ENCODE measurements at places on chromosomes 6 and 20. TPM values are rescaled to one million over a fixed set of nuclear protein-coding genes. Genes with fewer than 3 reads are reported as not detected.
A peak's percentile ranks its signal among the peaks of the same experiment; 100 is the strongest.

The BANF2 gene
- not detected for total RNA-seq

The BHLHE23 gene
- not detected for total RNA-seq

The TRIM15 gene
- not detected for total RNA-seq

GRCh38 chr6:79038061-79038460, 40.0 kb downstream of the PHIP start:
- DNase-seq: peak; percentile 18

DNA sequence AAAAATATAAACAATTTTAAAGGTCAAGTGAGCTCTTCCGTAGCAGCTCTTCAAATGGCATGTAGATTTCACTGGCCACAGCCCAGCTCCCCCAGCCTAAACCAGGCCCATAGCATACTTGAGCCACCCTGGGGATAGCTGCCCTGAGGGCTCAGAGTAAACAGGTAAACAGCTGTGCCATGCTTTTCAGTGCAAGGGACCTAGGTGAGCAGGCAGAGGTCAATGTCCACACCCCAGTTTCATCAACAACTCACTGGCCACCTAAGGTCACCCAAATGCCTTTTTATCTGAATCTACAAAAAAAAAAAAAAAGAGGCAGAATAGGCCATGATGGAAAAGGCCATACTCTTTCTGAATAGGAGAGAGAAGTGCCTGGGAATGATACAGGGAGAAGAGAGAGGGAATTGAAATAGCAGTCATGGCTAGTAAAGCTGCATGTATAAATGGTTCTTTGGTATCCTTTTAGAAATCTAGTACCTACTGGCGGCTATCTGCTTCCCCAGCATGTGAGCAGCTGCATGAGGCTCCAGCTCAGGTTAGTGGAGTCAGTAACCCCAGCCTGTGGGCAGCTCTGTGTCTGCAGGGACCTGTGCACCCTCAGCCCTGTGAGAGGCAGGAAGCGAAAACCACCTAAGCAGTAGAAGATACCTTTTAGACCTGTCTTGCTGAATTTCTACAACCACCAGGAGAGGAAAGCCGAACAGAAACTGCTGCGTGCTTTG, 77.0 kb downstream of the FOXA2 start:
- no peak for DNase-seq

GRCh38 chr6:37257320-37257633, 295 bp upstream of the TBC1D22B start:
- no peak for DNase-seq

GRCh38 chr6:7230327-7230691, 82.7 kb downstream of the SSR1 start:
- DNase-seq: no peak

DNA sequence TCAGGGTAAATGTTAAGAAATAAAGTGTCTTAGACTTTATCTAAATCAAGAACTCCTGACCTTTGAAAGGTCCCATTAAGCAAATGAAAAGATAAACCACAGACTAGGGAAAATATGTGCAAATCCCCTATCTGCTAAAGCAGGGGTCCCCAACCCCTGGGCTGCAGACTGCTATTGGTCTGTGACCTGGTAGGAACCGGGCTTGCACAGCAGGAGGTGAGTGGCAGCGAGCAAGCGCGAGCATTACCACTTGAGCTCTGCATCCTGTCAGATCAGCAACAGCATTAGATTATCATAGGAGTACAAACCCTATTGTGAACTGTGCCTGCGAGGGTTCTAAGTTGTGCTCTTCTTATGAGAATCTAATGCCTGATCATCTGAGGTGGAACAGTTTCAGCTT, 42.4 kb downstream of the LCA5 start:
- DNase-seq: no peak

- no peak for DNase-seq
Observed at GRCh38 chr20:52309181-52309580, 117.6 kb upstream of the ZFP64 start.

DNA sequence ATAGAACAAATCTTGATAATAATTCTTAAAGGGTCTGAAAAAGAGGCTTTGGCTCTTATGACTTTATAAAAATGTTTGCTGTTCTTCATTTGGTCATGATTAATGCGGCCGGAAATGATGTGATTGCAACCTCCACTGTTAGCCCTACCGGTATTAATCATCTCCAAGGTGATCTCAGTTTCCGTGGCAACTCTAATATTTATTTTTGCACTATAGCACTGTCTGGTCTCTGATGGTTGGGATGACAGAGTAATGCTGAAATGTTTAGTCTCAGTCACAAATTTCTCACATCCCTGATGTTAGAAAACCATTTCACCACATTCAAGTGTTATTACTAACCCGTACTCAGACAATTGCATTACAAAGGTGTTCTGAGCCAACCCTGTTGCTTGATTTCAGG, 87.4 kb downstream of the TMEM200A start:
- peak; percentile 99 for DNase-seq
